Right atrium auricular region (tissue), 2 donors: ENCODE measurements at places on chromosomes 2 and 18.
A peak's percentile ranks its signal among the peaks of the same experiment; 100 is the strongest.

DNA sequence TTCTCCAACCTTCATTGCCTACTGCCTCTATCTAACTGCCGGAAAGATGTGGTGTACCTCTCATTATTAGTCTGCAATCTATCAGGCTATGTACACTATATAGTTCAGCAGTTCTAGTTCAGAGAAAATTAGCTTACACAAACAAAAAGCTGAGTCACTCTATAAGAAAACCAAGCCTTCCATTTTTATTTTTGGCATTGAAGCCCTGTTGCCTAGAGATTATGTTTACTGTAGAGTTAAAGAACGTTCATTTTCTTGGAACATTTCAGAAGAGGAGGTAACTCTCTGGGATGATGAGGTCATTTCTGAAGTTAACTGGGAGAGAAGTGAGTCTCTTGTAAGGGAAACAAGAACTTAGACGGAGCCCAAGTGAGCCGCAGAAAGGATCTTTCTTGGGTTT lies 133.5 kb downstream of the FAM124B start:
- no peak for DNase-seq

DNA sequence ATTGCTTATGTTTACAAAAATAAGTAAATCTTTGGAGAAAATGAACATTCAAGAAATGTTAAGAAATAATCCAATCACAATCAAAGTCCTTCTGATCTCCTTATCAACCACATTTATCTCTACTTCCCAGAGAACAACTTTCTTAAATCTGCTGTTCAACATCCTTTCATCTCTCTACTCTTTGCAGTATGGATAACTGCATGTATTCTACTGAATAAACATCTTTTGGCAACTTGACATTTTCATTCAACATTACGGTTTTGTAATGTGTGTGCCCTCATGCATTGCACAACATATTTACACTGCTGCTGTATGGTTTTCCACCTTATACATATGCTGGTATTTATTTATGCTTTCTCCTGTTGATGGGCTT lies 9.2 kb downstream of the CMPK2 start:
- no peak for DNase-seq

DNA sequence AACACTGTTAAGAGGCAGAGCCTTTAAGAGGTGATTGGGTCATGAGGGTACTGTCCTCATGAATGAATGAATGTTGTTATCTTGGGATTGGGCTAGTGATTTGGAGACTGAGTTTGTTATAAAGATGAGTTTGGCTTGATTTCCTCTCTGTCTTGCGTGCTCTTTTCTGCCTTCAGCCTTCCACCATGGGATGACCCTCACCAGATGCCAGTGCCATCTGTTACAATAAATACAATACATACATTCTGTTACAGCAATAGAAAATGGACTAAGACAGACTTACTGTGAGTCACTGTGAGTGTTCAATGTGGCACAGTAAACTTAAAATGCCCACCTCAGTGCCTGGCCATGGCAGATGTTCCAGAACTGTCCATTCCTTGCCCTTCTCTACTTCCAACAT lies 95.0 kb upstream of the ZFP36L2 start:
- no peak for DNase-seq

GRCh38 chr2:134027980-134028379 lies 225.9 kb upstream of the MGAT5 start:
- DNase-seq: no peak

DNA sequence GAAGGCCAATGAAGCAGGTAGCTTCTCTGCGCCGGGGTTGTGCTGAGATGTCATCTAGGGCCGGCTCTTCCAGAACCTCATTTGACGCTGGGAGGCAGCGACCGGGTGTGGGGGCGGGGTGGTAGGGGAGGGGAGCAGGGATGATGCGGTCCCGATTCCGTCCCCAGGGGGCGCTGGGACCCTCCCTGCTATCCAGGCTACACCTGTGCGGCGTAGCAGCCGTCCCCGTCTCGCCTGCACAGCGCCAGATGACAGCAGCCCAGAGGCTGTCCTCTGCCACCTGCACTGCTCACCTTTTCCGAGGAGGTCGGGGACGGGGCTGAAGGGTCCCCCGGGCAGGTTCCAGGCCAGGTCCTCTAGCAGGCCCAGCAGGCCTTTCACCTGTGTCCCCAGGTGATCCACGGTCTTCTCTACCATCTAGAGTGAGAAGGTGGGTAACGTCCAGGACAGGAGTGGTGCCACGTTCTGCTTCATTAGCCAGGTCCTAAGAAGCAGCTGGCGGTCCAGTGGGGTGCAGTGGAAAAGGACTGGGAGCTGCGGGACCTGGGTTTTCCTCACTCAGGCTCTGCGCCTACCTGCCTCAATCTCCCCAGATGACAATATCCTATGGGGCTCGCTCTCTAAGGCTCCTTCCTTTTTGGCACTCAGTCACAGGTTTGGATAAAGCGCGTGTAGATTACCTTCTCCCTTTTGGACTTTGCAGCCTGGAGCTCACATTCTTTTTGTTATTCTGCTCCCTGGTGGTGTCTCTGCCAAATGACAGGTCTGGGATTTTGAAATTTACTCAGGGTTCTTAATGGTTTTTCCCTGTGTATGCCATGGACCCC lies 56.0 kb upstream of the RAB6C start:
- DNase-seq: peak; percentile 46

GRCh38 chr18:22838639-22839277 lies 94.4 kb upstream of the RBBP8 start:
- no peak for DNase-seq

DNA sequence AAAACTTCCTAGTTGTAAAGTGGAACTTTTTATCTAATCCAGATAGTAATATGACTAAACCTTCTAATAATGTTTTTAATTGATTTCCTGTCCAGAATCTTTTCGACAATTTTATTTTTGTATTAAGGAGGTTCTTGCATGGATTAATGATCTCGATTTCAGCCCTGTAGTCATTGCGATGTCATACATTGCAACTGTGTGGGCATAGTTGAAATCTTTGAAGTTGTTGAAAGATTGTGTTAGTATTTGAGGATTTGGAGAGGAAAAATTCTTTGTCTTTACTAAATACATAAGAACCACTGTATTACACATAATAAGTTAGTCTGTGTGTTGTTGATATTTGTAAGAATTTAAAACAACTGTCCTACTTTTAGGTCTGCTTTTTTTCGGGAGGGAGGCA lies 31.1 kb downstream of the ACSL3 start:
- no peak for DNase-seq

- no peak for DNase-seq
Measured at GRCh38 chr2:196535742-196536141, 103.8 kb upstream of the CCDC150 start.

- no peak for DNase-seq
Measured at GRCh38 chr18:58515175-58515775, 113.6 kb downstream of the ALPK2 start.

- DNase-seq: no peak
Measured at GRCh38 chr2:157761520-157761919, 114.6 kb downstream of the ACVR1 start.

GRCh38 chr2:29607038-29607420 lies 314.4 kb downstream of the ALK start:
- DNase-seq: no peak

GRCh38 chr2:231161252-231161839 lies 36.5 kb upstream of the HTR2B start:
- no peak for DNase-seq

GRCh38 chr2:64847930-64848329 lies 141.3 kb upstream of the SLC1A4 start:
- no peak for DNase-seq
